MG63 (cell line): ENCODE measurements at places on chromosomes 6 and 20.

DNA sequence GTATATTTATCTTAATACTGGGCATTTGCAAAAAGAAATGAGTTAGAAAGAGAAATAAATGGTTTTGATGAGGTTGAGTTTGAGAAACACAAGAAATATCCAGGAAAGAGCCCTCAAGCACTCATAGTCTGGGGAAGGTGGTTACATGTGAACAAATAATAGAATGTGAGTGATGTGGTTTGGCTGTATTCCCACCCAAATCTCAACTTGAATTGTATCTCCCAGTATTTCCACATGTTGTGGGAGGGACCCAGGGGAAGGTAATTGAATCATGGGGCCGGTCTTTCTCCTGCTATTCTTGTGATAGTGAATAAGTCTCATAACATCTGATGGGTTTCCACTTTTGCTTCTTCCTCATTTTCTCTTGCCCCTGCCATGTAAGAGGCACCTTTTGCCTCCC is 334.1 kb downstream of the COL12A1 start:
- no peak for DNase-seq

GRCh38 chr6:168671028-168671862 is 230.3 kb downstream of the SMOC2 start:
- DNase-seq: no peak

DNA sequence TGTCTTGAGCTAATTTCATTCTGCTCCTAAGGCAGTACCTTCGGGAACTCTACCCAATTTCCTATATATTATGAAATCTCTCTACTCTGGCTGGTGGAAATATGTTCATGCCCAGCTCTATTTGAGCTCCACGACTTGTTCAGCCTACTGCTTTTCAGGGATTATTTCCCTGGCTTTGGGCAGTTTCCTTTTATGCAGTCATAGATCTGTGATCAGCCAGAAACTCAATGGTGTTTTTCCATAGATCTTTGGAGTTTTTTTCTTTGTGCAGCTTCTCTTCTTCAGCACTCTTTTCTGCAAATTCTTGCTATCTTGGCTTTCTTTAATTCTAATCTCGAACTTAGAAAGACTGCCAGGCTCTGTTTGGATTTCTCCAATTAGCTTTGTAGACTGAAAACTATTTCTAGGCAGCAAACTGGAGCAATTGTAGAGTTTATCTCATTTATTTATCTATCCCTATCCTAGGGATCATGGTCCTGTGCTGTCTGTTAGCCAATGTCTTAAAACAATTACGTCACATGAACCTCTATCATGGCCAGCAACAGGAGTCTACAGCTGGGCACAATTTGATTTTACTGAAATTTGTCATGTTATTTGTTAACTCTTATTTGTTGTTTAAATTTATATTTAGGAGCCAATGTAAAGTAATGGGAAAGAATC is 328.4 kb downstream of the BCKDHB start:
- DNase-seq: no peak

GRCh38 chr6:153117986-153118879 is 12.8 kb downstream of the RGS17 start:
- no peak for DNase-seq

- DNase-seq: no peak
Measured at GRCh38 chr6:117264692-117265409, 507 bp upstream of the VGLL2 start.

DNA sequence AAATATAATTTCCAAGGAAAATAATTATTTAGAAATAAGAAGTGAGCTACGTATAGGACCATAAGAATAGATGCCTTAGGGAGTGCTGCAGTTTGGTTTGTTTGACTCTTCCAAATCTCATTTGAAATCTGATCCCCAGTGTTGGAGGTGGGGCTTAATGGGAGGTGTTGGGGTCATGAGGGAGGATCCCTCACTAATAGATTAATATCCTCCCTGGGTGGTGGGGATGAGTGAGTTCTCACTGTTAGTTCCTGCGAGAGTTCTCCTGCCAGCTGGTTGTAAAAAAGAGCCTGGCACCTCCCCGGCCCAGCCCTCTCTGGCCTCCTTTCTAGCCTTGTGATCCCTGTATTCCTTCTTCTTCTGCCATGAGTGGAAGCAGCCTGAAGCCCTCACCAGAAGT is 69.3 kb downstream of the RCAN2 start:
- no peak for DNase-seq

GRCh38 chr6:90095145-90095544 is 200.9 kb downstream of the GJA10 start:
- DNase-seq: no peak

DNA sequence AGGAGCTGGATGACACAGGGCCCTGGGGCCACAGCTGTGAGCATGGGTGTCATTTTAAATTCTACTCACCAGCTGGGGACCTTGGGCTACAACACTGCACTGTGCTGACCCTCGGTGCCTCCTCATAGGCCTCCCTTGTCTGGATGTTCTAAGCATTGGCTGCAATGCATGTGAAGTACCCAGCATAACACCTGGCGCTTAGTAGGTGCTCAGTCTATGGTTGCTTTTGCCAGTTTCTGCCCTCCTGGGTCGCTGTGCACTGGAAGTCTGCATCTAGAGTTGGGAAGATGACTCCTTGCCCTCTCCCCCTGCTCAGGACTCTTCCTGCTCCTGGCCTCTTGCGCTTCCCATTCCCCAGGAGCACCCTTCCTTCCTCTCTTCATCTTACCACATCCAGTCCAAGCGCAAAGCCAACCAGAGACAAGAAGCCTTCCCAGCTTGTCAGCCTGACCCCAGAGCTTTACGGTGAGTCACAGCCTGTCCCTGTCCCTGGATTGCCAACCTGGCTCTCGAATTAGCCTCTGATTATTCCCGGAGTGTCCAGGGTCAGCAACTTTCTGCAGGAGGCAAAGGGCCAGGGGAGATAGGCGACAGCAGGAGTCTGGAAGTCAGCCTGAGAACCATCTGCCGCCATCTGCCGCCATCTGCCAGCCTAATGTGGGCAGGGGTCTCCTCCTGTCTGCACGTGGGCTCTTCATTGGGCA is 8.8 kb downstream of the SLC13A3 start:
- DNase-seq: no peak

DNA sequence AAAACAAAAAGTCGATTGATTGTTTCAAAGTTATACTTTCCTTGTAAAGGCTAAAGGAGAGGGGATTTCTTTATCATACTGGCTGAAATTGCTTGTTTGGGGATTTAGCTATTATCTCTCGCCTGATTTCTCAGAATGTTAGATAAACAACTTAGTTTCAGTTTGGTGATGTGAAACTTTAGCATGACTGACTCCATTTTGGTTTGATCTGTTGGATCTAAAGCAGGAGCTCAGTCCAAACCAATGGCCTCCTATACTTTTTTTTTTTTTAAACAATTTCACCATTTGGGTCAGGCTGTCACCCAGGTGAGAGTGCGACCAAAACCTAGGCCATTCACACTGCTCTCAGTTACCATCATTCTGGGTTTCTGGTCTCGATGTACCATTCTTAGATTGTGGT is 45.4 kb upstream of the SLC16A10 start:
- no peak for DNase-seq

DNA sequence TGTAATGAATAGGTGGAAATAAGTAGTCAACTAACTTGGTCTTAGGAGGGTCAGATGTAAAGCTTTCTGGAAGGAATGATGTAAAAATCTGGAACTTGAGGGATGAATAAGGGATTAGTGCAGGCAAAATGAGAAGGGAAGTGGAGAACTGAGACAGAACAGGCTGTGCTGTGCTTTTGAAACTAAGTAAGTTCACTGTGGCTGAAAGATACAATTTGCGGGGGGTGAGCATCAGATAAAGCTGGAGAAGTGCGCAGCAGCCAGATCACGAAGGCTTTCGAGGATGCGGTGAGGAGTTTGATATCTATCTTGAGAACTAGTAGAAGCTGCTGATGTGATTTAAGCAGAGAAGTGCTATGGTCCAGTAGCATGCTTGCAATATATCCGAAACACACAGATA is 247.8 kb downstream of the RNF144B start:
- DNase-seq: no peak
